Upper lobe of right lung (tissue), 1 donor: ENCODE measurements at places on chromosomes 3 and 15. TPM values are rescaled to one million over a fixed set of nuclear protein-coding genes. Genes with fewer than 3 reads are reported as not detected.
A peak's percentile ranks its signal among the peaks of the same experiment; 100 is the strongest.

DNA sequence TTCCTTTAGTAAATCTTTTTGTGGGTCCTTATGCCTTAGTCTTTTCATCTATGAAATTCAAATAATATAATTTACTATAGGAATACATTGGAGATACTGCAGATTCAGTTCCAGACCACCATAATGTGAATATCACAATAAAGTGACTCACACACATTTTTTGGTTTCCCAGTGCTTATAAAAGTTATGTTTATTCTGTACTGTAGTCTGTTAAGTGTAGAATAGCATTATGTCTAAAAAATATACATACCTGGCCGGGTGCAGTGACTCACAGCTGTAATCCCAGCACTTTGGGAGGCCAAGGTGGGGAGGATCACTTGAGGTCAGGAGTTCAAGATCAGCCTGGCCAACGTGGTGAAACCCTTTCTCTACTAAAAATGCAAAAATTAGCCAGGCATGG is 53.9 kb upstream of the PAQR5 start:
- H3K4me1 ChIP-seq = peaks cover 4% of the 10 kb centered on the region
- H3K36me3 ChIP-seq = no peaks in the 10 kb centered on the region
- no peak for DNase-seq

DNA sequence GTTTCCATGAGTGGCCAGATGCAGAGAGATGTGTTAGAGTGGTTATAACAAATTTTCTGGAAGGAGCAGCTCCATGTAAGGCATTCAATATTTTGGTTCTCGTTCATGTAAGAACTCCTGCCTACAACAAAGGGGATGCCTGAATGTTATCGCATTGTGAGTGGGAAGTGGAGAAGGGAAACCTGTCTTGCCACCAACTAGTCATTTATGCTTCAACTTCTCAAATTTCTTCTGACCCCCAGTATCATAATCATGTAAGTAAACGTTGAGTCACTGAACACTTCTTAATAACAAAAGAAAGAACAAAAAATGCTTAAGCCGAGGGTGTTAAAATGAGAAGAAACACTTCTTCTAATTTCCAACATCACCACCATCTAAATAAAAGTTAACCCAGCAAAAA is 62.0 kb upstream of the MRPL3 start:
- H3K27ac ChIP-seq = no peak overlapping the region
- H3K36me3 ChIP-seq = no peaks in the 10 kb centered on the region
- no peak for DNase-seq
- H3K4me3 ChIP-seq = no peak overlapping the region

- no peak overlapping the region for H3K4me3 ChIP-seq
- no peak for DNase-seq
- H3K27me3 ChIP-seq = no peaks in the 10 kb centered on the region
These were observed 452.1 kb downstream of the RAP2B start for GRCh38 chr3:153614140-153614539.

GRCh38 chr3:4271834-4272233 is 31.3 kb upstream of the SETMAR start:
- no peak for DNase-seq
- peaks cover 14% of the 10 kb centered on the region for H3K4me1 ChIP-seq
- H3K36me3 ChIP-seq = no peaks in the 10 kb centered on the region
- H3K27ac ChIP-seq = no peak overlapping the region
- no peak overlapping the region for H3K4me3 ChIP-seq

DNA sequence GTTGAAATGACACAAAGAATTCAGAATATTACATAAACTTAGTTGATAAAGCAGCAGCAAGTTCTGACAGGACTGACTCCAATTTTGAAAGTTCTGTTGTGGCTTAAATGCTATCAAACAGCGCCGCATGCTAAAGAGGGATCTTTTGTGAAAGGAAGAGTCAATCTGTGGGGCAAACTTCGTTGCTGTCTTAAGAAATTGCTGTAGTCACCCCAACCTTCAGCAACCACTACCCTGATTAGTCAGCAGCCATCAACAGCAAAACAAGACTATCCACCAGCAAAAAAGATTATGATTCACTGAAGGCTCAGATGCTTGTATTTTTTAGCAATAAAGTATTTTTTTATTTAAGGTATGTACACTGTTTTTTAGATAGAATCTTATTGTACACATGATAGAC is 14.2 kb downstream of the CRBN start:
- no peak for DNase-seq
- peaks cover 97% of the 10 kb centered on the region for H3K36me3 ChIP-seq
- H3K27ac ChIP-seq = no peak overlapping the region
- no peaks in the 10 kb centered on the region for H3K4me1 ChIP-seq

DNA sequence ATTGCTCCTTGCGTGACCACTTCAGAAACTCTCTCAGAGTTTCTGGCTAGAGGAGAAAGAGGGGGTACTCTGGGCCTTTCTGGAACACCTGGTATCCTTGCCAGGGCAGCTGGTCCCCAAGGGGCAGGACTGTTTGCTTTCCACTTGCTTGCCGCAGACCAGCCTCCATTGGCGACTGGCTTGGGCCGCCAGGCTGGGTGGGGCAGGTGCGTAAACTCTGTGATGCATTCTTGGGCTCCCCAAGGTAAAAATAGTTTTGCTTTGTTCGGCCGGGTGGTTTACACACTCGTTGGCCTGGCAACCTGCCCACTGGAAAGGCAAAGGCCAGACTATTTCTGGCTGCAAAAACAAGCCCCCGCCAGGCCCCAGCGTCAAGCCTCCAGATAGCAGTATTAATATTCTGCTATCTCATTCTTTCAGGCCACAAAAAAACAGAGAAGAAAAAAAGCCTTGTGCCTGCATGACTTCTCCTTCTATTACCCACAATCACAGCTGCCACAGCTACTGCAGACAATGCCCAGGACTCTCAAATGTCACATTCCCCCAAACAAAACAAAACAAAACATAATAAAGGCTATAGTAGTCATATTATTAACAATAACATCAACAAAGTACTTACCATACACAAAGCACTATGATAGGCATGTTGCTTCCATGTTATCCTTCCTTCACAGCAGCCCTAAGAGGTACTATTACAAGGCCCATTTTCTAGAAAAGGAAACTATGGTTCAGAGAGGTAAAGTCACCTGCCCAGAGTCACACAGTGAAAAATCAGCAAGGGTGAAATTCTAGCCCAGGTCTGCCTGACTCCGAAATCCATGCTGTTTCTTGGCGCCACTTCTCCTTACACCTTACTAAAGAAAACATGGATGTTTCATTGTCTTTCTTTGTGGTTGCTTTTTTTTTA is 14.0 kb upstream of the SSUH2 start:
- no peaks in the 10 kb centered on the region for H3K36me3 ChIP-seq
- DNase-seq = peak; percentile 89
- no peak overlapping the region for H3K4me3 ChIP-seq
- no peak overlapping the region for H3K27ac ChIP-seq
- H3K27me3 ChIP-seq = no peaks in the 10 kb centered on the region
- peaks cover 4% of the 10 kb centered on the region for H3K4me1 ChIP-seq

DNA sequence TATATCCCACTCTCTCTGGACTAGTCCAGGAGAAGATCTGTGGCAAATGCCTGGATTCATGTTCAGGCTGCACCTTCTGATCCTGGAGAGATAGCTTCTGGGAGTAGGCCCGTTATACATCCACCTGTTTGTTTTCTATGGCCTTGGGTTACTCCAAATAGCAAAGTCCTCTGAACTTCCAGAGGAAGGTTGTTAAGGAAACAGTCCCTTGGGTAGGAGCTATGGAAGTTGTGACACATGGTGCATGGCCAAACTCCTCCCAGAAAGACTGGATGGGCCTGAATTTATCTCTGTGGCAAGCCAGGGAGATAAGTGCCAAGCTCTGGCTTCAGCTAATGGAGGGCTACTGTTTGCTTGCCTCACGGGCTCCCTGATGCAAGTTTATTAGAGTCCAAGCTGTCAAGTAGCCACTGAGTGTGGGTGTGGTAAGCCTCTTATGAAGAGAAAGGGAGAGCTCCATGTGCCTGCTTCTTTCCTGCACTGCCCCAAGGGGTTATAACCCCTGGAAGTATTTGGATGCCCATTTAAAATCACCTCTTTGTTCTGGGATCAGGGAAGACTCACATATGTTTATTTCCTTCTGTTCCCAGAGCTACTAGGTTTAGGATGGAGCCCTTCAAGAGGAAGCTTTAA is 328.7 kb upstream of the ATP11B start:
- no peaks in the 10 kb centered on the region for H3K4me1 ChIP-seq
- no peaks in the 10 kb centered on the region for H3K27me3 ChIP-seq
- DNase-seq = no peak
- no peak overlapping the region for H3K4me3 ChIP-seq
- no peaks in the 10 kb centered on the region for H3K36me3 ChIP-seq

Gene ANKRD63
- total RNA-seq = not detected

Gene GNAT1
- total RNA-seq = not detected

Gene LRRC49
- 4.3 TPM for total RNA-seq

Gene COLQ
- 1.1 TPM for total RNA-seq

- no peak for DNase-seq
- no peaks in the 10 kb centered on the region for H3K27me3 ChIP-seq
- no peak overlapping the region for H3K27ac ChIP-seq
- no peak overlapping the region for H3K4me3 ChIP-seq
- H3K36me3 ChIP-seq = no peaks in the 10 kb centered on the region
These were observed 31.7 kb upstream of the RAB11A start for GRCh38 chr15:65837301-65838294.

Gene SAMD7
- not detected for total RNA-seq

GRCh38 chr3:109275702-109276293 is 40.5 kb downstream of the DPPA2 start:
- no peaks in the 10 kb centered on the region for H3K36me3 ChIP-seq
- H3K4me3 ChIP-seq = no peak overlapping the region
- no peaks in the 10 kb centered on the region for H3K27me3 ChIP-seq
- no peak overlapping the region for H3K27ac ChIP-seq
- H3K4me1 ChIP-seq = no peaks in the 10 kb centered on the region
- no peak for DNase-seq

DNA sequence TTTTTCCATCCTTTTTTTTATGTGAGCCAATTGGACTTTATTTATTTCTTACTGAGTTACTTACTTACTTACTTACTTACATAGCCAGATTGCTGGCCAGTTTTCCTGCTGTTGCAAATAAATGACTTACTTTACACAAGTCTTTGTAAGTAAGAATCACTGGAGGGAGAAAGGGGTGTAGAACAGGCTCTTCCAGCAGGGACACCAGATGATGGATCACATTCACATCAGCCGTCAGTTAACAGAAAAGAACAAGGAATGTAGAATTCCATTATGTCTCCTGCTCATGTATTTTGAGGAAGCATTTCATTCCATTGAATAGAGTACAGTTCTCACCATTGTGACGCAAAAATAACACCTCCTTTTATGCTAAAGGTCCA is 188.6 kb downstream of the FNDC3B start:
- H3K4me1 ChIP-seq = no peaks in the 10 kb centered on the region
- no peak overlapping the region for H3K27ac ChIP-seq
- no peak for DNase-seq
- peaks cover 21% of the 10 kb centered on the region for H3K36me3 ChIP-seq
- H3K27me3 ChIP-seq = no peaks in the 10 kb centered on the region

DNA sequence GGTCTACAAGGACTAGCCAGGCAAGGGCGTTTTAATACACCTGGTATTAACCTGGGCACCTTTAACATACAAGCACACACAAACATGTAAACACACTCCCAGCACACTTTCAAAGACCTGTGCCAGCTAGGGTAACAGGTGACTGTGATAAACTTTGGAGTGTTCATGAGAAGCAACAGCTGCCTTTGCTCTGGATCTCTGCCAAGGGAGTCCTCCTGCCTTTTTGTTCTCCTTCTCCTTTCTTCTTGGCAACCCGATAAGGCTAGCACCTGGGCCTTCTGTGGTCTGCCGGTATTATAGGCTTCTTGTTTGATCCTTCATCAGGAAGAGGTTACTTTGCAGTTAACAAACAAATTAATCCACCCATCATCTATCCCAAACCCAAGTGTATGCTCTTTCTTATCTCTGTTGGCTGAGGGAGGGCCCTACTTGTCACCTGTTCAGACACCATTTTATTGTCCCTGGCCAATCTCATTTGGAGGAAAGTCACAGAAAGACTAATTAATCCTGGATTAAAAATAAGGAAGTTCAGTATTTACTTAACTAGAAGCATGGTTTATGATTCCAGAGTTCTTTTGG is at the start of gene RETNLB:
Gene RETNLB (minus strand): TSS at position 7 of the 579 bp plus-strand sequence. CDS start 225 bp downstream, outside the sequence.
- no peak within 1 kb of the TSS for H3K27ac ChIP-seq
- H3K4me3 ChIP-seq = no peak within 1 kb of the TSS
- H3K27me3 ChIP-seq = no peaks in the 10 kb centered on the region
- no peaks in the 10 kb centered on the region for H3K36me3 ChIP-seq
- no peak for DNase-seq
- H3K4me1 ChIP-seq = no peaks in the 10 kb centered on the region

- no peaks in the 10 kb centered on the region for H3K4me1 ChIP-seq
- no peak overlapping the region for H3K4me3 ChIP-seq
- no peaks in the 10 kb centered on the region for H3K36me3 ChIP-seq
- DNase-seq = no peak
These were observed 77.6 kb upstream of the ZBTB20 start for GRCh38 chr3:115224687-115225086.

- peaks cover 13% of the 10 kb centered on the region for H3K4me1 ChIP-seq
- peak overlapping the region; percentile 77 for H3K27ac ChIP-seq
- no peaks in the 10 kb centered on the region for H3K36me3 ChIP-seq
- H3K27me3 ChIP-seq = no peaks in the 10 kb centered on the region
These were observed 59.7 kb downstream of the NOX5 start for GRCh38 chr15:69074001-69074842.

Gene ANO10
- 30.6 TPM for total RNA-seq

Gene GPR62
- total RNA-seq = not detected

GRCh38 chr3:111335512-111336303 is 206.3 kb upstream of the CD96 start:
- H3K27ac ChIP-seq = no peak overlapping the region
- no peaks in the 10 kb centered on the region for H3K27me3 ChIP-seq

DNA sequence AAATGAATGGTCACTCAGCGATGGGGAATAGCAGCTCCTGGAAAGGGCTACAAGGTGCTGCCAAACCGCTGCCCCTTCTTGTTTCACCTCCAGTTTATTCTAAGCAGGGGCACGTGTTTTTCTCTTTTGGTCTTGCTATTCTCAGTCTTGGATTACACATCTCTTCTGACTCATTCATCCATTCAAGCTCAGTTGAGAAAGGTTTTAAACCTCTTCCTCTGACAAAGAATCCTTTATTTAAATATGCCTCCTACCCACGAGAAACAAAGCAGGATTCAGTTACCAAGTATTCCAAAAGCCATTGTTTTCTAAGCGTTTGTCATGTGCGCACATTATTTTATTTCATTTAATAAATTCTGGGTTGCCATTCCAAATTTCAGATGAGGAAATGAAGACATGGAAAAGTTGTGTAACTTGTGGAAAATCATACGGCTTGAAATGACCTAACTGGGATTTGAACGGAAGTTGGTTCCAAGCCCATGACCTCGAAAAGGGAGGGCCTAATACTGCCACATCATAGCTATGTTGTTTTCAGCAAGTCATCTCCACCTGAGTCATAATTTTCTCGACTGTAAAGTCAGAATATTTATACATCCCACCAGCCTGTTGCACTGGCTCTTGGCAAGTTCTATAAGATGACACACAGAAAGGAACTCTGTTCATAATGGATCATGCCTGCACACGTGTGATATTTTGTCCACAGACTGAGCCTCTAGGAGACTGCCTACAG is 292.0 kb upstream of the SLCO3A1 start:
- no peak overlapping the region for H3K4me3 ChIP-seq
- no peaks in the 10 kb centered on the region for H3K4me1 ChIP-seq
- no peak overlapping the region for H3K27ac ChIP-seq

GRCh38 chr15:66941791-66942190 is 123.6 kb upstream of the SMAD3 start:
- H3K27ac ChIP-seq = no peak overlapping the region
- no peaks in the 10 kb centered on the region for H3K27me3 ChIP-seq
- H3K4me3 ChIP-seq = no peak overlapping the region
- no peaks in the 10 kb centered on the region for H3K36me3 ChIP-seq
- DNase-seq = no peak

Gene SNRPA1
- total RNA-seq = 40.7 TPM

- H3K27me3 ChIP-seq = no peaks in the 10 kb centered on the region
- no peaks in the 10 kb centered on the region for H3K36me3 ChIP-seq
- no peak overlapping the region for H3K4me3 ChIP-seq
These were observed 727.1 kb downstream of the ROBO1 start for GRCh38 chr3:79040701-79041100.
